Suprapubic skin (tissue), 4 donors: ENCODE measurements at places on chromosomes 2 and 18. TPM values are rescaled to one million over a fixed set of nuclear protein-coding genes. Genes with fewer than 3 reads are reported as not detected.

DNA sequence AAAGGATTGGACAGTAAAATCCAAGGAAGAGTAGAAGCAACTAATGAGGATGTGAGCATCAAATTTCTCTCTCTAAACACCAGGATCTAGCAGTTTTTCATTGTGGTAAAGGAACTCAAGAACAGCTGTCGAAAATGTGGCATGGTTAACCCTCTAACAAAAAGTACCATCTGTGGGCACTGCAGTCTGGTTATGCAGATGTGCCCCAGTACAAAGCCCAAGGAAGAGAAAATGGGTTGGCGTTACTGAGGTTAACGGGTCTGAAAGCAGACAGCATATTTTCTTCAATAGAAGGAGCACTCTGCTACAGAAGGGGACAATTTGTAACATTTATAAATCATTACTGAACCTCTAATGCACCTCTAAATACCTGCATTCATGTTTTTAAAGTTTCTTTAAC is 253.0 kb upstream of the HNRNPA3 start:
- H3K4me1 ChIP-seq, result no peaks in the 10 kb centered on the region
- DNase-seq, result no peak
- no peak overlapping the region for H3K4me3 ChIP-seq
- no peaks in the 10 kb centered on the region for H3K36me3 ChIP-seq
- H3K27ac ChIP-seq, result no peak overlapping the region

DNA sequence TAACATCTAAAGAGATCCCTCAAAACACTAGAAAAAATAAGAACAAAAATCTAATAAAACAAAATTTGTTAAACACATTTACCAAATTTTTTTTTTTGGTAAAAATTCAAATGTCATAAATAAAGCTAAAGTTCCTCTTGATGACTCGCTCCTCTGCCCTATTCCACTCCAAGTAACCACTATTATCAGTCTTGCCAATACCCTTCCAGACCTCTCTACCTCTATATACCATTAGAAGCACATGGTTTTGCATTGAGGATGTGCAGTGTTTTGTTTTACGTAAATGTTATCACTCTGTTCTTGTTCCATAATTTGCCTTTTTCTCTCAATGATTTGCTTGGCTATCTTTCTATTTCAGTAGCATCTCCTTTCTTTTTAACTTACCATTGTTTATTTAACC is 10.9 kb downstream of the IL1B start:
- no peaks in the 10 kb centered on the region for H3K36me3 ChIP-seq
- H3K27me3 ChIP-seq, result peaks cover 4% of the 10 kb centered on the region
- no peaks in the 10 kb centered on the region for H3K4me1 ChIP-seq

Gene DYNC1I2
- total RNA-seq, result 67.4 TPM

GRCh38 chr2:149393614-149394013 is 63.2 kb downstream of the LYPD6 start:
- peaks cover under 1% of the 10 kb centered on the region for H3K4me1 ChIP-seq
- no peaks in the 10 kb centered on the region for H3K36me3 ChIP-seq

GRCh38 chr2:119260646-119261492 is 37.2 kb downstream of the STEAP3 start:
- DNase-seq, result no peak
- no peak overlapping the region for H3K4me3 ChIP-seq

Gene KCNS3
- total RNA-seq, result 26.8 TPM

Gene EFEMP1
- total RNA-seq, result 93.1 TPM
